ENCODE measurements at places on chromosomes 6 and 20.

- no peak for DNase-seq
These were observed 350.2 kb upstream of the CDH4 start for GRCh38 chr20:60901831-60902230.

DNA sequence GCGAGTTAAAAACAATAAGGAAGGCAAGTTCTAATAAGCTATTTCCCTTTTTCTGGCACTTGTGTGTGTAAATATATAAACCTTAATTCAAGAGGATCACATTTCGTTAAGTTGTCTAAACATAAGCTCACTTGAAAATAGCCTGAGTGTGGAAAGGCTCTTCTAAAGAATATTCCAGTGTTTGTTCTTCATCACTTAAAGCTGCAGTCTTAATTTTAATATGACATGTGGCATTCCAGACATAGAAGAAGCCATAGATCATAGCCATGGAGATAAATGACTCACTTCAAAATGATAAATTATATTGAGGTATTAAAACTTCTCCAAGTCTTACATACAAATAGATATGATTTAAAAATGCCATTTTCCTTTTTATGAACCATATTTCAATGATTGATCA lies 42.1 kb downstream of the IYD start:
- DNase-seq = no peak

DNA sequence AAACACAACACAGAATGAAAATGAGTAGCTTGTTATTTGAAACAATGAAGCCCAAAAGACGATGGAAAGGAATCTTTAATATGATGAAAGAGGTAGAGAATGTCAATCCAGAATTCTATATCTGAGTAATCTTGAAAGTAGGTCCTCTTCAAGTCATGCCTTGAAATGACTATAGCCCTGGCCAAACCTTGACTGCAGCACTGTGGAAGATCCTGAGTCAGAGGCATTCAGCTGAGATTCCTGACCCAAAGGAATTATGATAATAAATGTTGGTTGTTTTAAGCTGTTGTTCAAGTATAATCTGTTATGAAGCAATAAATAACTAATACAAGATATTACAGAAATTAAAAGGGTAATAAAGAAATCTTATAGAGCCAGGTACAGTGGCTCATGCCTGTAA lies 64.8 kb downstream of the IBTK start:
- peak; percentile 23 for DNase-seq

DNA sequence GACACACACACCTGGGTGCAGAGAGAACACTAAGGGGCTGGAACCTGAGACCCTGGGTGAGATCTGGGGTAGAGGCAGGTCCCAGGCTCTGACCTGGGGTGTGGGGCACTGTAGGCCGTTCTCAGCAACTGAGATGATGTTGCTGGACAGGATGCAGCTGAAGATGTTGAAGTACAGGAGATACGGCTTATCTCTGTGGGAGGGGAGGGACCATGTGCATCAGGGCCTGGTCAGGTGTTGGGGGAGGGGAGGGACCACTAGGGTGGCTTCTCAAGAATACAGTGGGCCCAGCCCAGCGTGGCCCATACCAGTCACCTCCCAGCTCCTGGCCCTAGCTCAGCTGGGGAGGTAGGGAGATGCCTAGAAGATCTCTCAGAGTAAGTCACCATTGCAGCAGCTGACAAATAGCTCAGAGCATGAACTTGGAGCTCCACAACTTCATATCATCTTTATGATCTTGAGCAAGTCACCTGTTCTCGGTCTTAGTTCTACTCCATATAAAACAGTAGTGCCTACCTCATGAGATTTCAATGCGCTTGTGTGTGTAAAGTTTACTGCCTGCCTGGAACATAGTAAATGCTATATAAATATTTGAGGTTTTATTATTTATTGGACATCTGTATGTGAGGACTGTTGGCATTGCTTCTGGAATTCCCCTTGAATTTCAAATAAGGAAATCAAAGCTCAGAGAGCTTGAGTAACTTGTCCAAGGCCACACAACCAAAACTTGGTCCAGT lies 3.8 kb downstream of the SLC44A4 start:
- DNase-seq = peak; percentile 21

DNA sequence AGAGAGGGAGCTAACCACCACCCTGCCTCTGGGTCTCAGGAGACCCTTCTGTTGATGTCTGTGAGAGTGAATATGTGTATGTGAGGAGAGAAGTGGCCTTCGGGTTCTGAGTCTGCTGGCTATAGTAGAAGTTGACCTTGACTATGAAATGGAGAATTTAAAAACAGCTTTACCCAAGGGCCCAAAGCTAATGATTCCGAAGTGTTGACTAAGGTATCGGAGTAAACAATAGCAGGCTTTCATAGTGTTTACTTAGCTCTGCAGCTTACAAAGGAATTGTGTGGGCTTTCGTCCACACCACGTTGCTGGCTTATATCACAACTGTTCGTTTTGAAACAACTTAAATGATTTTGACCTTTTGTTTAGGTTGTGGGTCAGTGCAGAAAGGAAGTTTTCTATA lies 126.5 kb upstream of the JAG1 start:
- no peak for DNase-seq

GRCh38 chr6:135731116-135731515 lies 120.4 kb upstream of the PDE7B start:
- DNase-seq = no peak

DNA sequence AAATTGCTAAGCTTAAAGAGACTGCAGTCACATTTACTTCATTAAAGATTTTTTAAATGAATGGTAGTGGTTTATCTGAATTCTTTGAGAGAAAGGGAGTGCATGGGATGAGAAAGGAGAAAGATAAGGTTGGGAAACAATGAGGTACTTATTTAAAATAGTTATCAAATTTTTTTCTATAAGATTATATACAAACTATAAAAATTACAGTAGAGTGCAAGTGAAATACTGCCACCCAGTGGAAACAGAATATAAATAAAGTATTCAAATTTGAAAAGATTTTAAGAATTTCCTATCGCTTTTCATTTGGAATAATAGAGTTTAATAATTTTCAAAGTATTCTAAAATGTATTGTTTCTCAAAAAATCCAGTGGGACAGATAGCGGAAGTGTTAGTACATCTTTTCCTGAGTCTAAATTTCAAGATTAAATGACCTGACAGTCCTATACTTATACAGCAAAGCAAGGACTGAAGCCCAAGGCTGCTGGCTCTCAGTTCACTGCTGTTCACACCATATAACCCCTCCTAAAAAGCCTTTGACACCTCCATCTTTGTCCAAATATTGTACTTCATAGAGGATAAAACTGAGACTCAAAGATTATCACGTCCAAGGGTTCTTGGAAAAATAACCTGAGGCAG lies 31.1 kb downstream of the EPM2A start:
- DNase-seq = no peak
